ENCODE measurements at places on chromosomes 12 and 14.

DNA sequence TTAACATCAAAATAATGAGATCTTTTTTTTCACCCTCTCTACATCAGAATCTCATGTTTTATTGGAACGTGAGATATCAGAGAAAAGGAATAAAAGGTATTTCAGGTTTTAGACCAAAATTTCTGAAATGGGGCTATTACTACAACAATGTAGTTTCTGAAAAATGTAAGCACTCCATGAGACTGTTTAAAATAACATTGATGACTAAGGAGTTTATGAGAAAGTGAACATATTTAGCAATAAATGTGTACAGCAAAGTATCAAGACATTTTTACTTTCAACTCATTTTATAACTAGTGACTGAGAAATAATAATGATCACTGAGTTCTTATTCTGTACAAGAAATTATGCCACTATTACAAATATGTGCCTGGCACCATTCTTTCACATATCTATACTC is 39.3 kb upstream of the ABCC9 start:
- DNase-seq: no peak

GRCh38 chr14:104522926-104523545 is 56.5 kb upstream of the C14orf180 start:
- DNase-seq: no peak

DNA sequence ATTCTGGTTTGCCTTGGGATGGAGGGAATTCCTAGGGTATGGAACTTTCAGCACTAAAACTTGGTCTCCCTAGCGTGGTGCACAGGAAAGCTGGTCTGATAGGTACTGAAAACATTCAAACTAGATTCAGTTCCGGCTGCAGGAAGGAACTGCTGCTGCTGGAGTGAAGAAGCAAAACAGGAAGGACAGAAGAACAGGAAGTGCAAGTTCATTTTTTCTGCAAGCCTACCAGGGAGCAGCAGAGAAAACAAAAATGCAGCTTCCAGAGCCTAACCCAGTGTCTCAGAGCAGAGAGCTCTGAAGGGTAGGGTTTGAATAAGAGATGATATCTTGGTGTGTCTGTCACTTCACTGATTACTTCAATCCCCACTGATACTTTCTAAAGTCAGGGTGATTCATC is 165.2 kb downstream of the VRK1 start:
- no peak for DNase-seq

GRCh38 chr14:65661865-65662264 is 249.3 kb downstream of the FUT8 start:
- DNase-seq: no peak

DNA sequence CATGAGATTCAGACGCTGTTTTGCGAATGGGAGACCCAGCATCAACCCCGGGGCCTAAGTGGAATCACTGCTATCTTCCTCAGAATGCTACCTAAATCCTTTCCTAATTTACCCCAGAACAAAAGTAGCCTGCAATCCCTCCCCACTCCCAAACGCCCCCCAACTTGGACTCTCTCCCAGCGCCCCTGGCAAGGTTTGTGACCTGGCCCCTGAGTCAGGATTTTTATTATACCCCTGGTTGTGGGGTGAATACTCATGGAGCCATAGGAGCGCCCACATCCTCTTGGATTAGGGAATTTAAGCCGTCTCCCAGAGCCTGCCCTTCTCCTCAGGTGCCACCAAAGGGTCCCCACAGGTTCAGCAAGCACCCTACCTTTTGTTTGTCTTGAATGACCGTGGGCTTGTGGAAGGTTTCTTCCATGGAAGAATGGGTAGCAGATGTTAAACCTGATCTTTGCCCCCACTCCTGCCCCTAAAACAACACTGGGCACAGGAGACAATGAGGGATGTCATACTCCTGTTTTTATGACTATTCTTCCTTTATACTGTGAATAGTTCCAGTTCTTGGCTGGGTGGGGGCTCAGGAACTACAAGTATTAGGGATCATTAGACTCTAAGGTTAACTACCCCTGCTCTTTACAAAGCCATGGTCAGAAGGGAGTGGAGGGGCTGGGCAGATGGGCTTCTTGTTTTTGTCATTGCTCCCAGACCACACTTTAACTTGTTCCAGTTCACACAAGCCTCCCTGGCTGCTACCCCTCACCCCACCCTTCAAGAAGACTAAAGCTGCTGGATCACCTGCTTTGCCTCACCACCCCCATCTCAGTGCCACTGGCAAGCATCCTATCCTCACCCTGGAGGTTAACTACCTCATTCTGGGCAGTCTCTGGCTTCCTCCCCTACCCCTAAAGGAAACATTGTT is 630 bp downstream of the MYL6B start:
- DNase-seq: no peak

- no peak for DNase-seq
These were observed 55.9 kb downstream of the KCNA5 start for GRCh38 chr12:5099591-5099990.

GRCh38 chr12:50603817-50604639 is 99.2 kb downstream of the DIP2B start:
- DNase-seq: no peak

GRCh38 chr14:101010293-101010692 is 106.8 kb upstream of the RTL1 start:
- no peak for DNase-seq

DNA sequence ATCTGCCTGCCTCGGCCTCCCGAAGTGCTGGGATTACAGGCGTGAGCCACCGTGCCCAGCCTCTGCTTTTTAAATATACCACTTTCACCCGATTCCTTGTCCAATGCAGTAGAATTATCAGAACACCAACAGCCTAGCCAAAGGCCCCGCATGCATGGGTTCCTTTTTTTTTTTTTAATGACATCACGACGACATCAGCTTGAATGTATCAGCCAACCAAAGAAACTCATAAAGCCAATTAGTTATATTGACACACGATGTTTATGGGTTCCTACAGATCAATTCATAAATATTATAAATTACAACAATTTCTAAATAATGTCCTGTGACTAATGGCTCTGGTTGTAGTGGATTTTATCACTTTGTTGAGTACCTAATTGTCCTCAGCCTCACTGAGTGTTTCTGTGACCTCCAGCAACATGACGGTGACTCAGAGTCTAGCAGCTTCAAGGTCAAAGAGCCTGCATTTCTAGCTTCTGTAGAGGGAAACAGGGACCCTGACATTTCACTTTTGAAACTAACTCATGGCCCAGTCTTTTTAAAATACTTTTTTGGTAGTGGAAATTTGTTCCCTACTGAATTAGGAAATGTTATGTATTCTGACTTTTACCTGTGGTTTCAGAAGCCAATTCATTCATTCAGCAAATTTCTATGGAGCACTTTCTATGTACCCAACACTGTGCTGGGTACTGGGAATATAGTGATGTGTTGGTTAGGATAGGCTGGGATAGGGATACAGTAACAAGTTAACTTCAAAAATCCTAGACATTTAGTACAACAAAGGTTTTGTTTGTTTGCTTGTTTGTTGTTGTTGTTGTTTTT is 144.1 kb downstream of the SUDS3 start:
- no peak for DNase-seq

GRCh38 chr14:105223260-105223659 is 25.1 kb upstream of the BTBD6 start:
- DNase-seq: no peak

DNA sequence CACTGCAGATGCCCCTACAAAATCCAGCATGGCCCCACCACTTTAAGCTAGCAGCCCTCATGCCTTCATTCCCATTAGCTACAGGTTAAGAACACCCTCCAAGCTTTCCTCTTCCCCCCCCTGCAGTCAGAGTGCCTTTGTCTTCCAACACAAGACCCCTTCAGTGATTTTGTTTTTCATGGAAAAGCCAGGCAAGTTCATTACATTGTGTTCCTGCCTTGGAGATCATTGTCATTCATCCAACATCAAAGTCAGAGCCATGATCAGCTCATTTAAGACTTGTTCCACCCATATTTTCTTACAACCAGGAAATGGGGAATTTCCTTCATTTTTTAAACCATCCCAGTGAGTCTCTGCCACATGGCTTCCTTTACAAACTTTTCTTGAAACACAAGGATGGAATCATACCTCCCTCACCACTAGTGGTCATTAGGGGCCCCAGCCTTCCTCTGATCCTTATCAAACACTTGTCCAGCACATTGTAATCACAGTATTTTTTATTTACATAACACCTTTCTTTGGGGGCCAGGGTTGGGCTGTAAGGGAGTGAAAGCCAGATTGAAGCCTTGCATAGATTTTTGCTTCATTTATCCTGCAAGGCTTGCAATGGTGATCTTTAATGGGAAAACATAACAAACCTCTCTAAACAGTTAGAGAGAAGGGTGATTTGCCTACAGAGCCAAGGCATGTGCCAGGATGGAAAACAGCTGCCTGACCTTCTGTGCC is 765.3 kb downstream of the MED13L start:
- DNase-seq: no peak

- no peak for DNase-seq
These were observed 81.7 kb downstream of the CRADD start for GRCh38 chr12:93758801-93759373.

DNA sequence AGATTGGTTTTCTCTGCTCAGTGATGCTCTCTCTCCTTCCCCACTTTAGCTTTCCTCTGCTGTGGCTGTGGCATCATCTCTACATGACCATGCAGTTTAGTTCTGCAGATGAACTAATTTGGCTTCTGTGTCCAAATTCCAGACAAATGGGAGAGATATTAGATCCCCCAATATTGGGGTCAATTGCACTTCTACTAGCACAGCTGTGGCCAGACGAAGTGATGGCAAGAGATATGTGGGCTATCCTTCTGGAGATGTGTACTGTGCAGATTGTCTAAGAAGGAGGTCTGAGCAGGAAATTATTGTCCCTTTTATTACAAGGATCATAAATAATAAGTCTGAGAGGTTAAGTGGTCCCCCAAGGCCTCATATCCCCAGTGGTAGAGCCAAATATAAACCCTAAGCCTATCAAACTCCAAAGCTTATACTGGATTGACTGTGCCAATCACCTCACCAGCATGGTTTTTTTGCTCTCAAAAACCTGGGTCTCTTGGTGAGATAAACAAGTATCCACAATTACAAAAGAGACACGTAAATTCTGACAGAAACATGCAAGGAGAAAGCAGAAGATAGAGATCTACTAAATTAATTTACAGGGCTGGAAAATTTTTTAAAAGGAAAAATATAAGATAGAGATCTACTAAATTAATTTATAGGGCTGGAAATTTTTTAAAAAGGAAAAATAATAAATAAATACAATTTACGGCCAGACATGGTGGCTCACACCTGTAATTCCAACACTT is 29.1 kb upstream of the GCH1 start:
- no peak for DNase-seq

DNA sequence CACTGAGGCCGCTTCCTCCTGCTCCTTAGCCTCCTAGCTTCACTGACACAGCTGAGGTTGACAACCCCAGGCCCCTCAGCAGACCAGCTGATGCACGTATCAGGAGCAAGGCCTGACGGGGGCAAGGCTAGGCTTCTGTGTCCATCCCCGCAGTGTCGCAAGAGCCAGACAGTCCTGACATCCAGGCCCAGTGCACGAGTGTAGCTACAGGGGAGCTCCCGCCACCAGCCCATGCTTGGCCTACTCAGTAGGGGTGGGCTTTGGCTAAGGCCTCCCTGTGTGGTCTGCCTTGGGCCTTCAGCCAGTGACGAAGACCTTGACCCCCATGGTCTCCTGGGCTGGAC is 179.1 kb downstream of the DPF3 start:
- no peak for DNase-seq

- no peak for DNase-seq
These were observed 234.8 kb downstream of the ALG10 start for GRCh38 chr12:34257093-34257492.

- no peak for DNase-seq
These were observed 84.0 kb downstream of the ACTN1 start for GRCh38 chr14:68894802-68895703.

GRCh38 chr14:78479127-78479780 is 309.1 kb downstream of the NRXN3 start:
- no peak for DNase-seq

DNA sequence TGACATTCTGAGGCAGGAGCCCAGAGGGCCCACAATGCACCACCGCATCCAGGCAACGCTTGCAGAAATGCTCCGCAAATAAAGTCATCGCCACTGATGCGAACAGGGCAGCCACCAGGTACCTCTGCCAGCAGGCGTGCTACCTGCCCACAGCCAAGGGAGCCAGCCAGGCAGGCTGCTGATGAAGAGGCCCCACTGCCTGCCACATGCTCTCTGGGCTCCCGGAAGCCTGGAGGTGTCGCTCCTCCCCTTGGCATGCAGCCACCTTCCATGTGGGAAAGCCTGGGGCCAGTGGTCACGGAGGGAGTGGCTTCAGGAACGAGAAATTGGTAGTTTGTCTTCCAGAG is 14.7 kb downstream of the GPR132 start:
- no peak for DNase-seq

DNA sequence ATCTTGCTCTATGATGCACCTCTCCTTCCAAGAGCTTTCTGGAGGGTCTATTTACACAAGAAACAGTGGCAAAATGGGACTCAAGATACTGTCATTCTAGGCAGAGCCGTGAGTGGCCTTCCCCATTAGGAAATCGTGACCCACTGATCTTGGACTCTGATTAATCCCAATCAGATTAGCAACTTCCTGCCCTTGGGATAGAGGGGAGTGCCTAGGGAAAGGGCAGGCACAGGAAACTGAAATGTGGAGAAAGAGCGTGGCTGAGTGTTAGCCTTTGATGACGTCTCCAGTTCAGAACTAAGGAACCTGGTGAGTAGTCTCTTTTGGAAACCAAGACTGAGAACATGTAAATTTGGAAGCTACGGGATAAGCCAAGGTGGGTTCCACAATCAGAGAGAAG is 76.1 kb downstream of the NUAK1 start:
- no peak for DNase-seq

DNA sequence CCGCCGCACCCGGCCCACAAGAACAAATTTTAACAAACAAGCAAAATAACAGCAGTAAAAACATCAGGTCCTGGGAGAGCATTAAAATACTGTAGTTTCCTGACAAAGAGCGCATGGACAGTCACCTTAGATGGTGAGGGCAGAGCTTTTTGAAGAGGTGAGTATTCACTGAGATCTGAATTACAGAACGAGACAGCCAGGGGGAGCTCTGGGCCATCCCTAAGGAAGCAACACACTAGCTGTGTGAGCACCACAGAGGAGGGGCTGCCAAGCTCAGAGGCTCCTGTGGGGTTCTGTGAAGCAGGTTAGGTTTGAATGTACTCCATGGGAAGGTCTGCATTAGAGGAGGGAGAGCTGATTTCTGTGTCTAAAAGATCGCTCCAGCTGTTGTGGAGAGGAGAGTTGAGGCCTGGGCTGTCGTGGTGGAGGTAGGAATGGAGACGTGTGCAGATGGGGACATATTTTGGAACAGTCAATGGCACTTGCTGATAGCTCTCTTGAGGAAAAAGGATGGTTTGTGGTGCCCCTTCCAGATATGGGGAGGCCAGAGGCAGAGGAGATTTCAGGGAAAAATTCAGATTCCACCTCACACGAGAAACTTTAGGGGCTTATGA is 72.9 kb downstream of the TRAFD1 start:
- DNase-seq: no peak

GRCh38 chr12:68919581-68920239 is 13.3 kb downstream of the CPM start:
- DNase-seq: no peak

Measured in T-helper 22 cell (primary cell).